Stimulated activated CD8-positive, alpha-beta memory T cell treated with anti-CD3 and anti-CD28 coated beads, Interleukin-2, amount 100 ng/mL, for 1 hour (primary cell): ENCODE measurements at places on chromosomes 11 and 22.

DNA sequence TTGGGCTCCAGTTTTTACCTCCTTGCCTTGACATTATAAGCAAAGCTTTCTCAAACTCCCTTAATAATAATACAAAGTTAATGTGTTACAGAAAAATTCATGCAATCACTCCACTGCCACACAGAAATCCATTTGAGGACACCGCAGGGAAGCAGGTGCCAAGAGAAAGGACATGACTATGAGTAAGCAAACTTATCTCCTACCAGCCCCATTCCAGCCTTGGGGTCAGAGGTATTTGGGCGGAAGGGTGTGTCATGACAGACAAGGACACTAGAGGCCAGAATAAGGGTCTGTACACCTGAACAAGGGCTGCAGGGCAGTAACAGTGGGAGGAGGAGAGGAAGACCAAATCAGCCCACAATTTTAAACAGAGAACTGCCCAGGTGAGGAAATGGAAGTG is 5.9 kb downstream of the GNG3 start:
- DNase-seq: no peak

DNA sequence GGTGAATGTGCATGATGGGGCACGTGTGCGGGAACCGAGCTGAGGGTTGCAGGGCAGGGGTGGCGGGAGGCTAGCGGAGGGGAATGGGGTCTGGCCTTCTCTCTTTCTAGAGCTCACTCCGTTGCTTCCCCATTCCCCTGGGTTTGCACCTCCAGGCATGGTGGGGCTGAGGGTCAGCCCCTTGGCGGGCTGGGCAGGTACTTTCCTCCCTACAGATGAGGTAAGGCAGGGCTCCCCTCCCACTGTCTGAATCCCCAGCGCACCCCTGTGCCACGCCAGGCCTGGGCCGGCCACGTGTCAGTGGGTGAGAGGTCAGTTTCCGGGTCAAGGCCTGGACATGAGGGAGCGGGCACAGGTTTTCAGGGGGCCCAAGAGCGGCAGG is 8.9 kb downstream of the SUSD2 start:
- no peak for DNase-seq

- DNase-seq: no peak
Measured at GRCh38 chr11:74493791-74494630, 487 bp upstream of the LIPT2 start.

- no peak for DNase-seq
Measured at GRCh38 chr11:107973641-107974040, 35.1 kb upstream of the CUL5 start.

- no peak for DNase-seq
Measured at GRCh38 chr11:119403021-119403420, 20.0 kb downstream of the THY1 start.

DNA sequence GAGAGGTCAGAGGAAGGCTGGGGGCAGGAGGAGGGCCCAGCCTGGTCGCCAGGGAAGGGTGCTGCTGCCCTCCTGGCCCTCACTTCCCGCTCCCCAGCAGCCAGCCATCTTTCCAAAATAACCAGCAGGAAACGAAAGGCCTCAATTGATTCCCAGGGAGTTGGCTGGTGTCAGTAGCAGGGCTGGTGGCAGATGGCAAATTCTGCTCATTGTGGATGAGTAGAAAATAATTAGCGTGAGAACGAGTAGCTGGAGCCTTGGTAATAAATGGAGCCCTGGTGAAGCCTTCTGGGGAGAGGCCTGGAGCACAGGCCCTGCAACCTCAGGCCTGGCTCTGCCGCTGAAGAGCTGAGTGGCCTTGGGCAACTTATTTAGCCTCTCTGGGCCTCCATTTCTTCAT is 31.3 kb downstream of the DAGLA start:
- no peak for DNase-seq

DNA sequence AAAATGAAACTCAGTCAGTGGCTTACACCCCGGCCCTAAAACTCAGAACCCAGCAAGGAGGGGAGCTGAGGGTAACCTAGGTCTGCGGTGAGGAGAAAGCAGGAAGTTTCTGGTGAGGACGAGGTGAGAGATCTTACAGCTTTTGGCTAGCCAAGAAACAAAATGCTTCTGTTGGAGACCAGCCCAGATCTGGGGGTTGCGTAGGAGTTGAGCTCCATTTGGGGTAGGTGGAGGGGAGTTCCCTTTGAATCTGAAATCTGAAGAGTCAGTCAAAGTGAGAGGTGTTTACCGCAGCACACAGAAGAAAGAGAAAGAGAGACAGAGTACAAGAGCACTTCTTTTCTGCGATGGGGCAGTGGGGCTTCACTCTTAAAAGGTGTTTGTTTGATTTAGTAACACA is 29.6 kb downstream of the EHF start:
- DNase-seq: peak; percentile 45

DNA sequence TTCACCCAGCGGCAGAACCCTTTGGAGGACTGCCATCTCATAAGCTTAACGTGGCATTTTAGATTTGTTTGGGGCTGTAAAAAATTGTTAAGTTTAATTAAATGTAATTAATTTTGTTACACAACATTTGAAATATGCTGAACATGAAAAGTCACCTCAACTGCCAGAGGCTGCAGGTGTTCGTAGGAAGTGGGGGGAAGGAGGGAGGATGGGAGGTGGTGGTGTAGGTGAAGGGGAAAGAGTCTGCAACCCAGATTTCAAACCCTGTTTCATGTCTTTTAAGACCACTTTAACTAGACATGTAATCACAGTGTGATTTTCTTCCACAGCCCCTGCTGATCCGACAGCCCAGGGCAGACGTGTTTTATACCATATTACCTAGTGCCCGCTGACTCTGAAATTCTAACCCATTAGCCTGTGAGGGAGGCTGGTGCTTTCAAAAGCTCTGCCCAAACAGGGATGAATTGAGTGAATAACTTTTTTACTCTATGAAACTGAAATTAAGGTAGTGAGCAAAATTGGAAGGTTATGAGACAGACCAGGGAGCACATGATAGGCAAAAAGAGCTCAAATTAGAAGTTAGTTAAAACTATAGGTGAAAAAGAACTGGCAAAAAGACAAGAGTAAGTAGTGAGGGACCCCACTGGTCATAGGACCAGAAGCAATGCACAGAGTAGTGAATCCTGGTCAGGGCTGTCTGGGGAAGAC is 279.8 kb downstream of the DDX10 start:
- DNase-seq: no peak

DNA sequence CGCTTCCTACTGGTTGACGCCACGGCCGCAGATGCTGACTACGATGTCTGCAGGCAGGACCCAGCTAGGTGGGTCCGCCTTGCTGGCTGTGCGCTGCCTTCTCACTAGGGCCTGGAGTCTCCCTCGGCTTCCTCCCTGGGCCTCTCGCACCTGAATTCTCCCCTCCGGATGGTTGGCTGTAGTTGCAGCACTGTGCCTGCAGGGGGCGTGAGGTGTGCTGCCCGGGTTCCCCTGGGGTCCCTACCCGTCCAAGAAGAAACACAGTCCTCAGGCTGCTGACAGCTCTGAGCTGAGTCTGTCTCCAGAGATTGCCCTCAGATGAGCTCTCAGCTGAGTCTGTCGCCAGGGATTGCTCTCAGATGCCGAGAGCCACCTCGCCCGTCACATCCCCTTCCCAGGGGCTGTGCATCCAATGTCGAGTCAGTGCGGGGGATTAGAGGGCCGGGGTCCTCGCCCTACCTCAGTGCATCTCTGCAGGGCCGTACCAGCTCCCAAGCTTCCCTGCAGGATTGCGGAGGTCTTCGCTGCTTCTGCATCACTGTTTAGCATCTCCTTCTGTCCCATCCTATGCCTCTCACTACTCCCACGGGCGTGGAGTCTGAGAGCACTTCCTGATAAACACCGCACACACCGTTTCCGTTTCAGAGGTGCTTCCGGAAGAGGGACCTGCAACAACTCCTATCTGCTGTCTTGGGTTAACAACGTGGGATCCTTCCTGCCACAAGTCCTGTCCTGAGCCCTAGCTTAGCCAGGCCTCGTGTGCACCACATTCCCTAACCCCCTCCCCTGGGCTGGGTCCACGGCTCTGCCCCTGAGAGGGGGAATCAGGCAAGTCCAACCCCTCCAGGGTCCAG is 196.9 kb downstream of the CSNK2A3 start:
- DNase-seq: no peak

- DNase-seq: no peak
Measured at GRCh38 chr22:30318799-30319419, 7.8 kb downstream of the TBC1D10A start.

GRCh38 chr22:49608228-49608627 is 219.4 kb downstream of the BRD1 start:
- DNase-seq: no peak

- DNase-seq: no peak
Measured at GRCh38 chr11:28822576-28822975, 714.4 kb downstream of the METTL15 start.

DNA sequence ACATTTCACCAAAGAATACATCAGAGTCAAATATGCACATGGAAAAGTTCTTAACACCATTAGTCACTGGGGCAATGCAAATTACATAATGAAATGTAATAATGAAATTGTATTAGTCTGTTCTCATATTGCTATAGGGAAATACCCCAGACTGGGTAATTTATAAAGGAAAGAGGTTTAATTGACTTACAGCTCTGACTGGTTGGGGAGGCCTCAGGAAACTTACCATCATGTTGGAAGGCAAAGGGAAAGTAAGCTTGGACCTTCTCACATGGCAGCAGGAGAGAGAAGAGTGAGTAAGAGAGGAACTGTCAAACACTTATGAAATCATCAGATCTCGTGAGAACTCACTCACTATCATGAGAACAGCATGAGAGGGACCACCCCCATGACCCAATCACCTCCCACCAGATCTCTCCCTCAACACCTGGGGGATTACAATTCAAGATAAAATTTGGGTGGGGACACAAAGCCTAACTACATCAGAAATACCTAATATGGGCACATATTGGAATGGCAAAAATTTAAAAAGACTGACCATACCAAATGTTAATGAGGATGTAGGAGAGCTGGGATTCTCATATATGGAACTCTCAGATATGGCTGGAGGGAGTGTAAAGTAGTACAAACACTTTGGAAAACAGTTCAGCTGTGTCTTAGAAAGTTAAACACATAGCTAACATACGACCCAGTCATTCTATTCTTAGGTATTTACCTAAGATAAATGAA is 65.1 kb upstream of the CD44 start:
- no peak for DNase-seq

- no peak for DNase-seq
Measured at GRCh38 chr22:38767313-38767712, 11.5 kb upstream of the SUN2 start.

GRCh38 chr11:68983801-68984200 is 3.0 kb upstream of the MRGPRD start:
- DNase-seq: no peak

GRCh38 chr11:88779577-88779976 is 286.2 kb downstream of the GRM5 start:
- DNase-seq: no peak

DNA sequence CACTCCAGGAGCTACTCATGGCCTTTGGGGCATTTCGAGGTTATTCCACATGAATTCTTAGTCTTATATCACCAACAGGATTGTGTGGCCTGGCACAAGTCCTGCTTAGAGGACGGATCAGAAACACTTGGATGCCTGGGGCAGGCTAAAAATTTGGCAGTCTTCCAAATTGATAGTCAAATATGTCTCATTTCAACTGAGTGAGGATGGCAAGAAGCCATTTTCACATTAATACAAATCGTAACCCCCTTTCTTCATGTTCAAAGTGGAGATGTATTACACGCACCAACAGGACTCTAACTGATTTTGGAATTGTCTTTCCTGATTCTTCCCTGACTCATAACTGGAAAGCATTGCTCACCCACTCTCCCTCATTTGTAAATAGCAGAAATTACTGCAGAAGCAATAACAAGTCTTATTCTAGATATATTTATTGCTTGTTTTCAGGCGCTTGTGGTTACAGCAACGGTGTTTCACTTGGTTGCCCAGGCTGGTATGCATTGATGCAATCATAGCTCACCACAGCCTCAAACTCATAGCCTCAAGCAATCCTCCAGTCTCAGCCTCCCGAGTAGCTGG is 10.3 kb upstream of the CCDC86 start:
- no peak for DNase-seq

DNA sequence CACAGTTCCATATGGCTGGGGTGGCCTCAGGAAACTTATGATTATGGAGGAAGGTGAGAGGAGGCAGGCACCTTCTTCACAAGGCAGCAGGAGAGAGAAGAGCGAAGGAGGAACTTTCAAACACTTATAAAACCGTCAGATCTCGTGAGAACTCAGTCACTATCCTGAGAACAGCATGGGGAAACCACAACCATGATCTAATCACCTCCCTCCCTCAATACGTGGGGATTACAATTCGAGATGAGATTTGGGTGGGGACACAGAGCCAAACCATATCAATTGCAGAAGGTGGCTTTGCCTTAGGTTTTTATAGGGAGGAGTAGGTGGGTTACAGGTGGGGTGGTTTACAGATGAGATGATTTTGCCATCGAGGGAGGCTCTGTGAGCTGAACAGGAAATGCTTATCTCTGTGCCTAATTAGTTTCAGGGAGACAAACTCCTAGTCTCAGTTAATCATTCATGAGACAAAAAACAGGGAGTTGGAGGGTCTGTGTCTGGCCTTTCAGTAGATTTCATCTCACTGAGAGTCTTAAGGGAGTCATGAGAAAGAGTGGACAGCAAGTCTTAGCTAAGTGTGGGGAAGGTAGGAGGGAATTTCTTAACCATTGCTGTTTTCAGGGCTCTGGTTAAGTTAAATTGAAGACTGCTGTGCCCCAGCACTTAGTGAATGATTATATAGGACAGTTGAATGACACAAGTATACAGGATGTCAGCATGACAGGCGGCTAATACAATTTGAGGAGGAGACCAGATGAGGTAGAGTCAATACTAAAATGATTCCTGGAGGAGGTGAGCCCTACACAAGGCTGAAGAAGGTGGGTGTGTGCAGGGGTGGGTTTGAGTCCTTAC is 47.7 kb downstream of the CWC15 start:
- DNase-seq: no peak

GRCh38 chr11:47861728-47862127 is 13.6 kb upstream of the NUP160 start:
- DNase-seq: no peak

GRCh38 chr22:43299736-43300135 is 43.4 kb downstream of the SCUBE1 start:
- DNase-seq: no peak

DNA sequence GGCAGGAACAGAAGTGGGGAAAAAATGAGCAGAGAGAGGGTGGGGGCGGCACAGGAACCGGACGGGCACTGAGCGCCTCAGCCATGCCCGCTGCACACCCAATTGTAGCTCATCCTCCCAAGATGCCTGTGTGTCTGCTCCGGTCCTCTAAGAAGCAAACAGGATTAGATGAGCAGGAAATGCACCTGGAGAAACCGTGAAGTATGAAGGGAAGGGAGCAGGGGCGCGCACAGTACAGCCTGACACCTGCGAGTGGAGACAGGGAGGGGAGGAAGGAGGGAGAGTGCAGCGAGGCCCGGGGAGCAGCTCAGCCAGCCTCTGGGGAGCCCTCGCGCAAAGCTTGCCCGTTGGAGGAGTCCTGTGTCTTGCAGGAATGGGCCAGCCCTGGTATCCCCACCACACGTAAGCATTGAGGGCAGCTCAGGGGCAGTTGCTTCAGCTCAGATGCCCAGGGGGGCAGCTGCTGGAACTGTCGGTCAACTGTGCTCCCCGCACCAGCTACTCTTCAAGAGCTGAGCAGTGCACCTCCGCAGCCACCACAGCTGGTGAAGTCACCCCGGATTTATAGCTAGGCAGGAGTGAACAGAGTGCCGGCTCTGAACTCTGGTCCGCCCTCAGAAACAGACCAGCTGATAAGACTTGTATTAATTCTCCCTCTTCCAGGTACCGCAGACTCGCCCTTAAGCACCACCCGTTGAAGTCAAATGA is 7.0 kb downstream of the DNAJB13 start:
- DNase-seq: no peak
